Pancreas (tissue), 10 donors: ENCODE measurements at places on chromosomes 3 and 15. TPM values are rescaled to one million over a fixed set of nuclear protein-coding genes. Genes with fewer than 3 reads are reported as not detected.

GRCh38 chr3:177437513-177438337 lies 240.4 kb upstream of the TBL1XR1 start:
- no peak for DNase-seq

- DNase-seq, result no peak
Measured at GRCh38 chr3:73695841-73696240, 71.1 kb upstream of the PDZRN3 start.

GRCh38 chr15:101466188-101466587 lies 23.3 kb downstream of the PCSK6 start:
- DNase-seq, result no peak

GRCh38 chr3:9172851-9173321 lies 76.6 kb downstream of the SRGAP3 start:
- no peak for DNase-seq

DNA sequence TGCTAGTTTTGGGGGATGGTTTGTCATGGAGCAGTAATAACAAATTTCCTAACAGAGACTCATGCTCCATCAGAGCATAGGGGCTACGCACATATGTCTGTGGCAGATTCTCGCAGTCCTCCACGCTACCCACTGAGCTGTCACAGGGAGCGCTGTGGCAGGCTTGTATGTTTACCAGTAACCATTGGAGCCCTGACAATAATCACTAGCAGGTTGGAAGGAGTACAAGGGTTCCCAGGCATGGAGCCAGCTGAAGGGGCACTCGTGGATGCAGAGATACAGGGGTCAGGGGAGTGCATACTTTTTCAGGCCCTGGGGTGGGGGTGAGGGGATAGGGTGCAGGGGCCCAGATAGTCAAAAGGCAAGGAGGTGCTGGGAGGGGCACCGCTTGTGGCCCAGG lies 7.9 kb upstream of the GP9 start:
- DNase-seq, result peak; percentile 51

DNA sequence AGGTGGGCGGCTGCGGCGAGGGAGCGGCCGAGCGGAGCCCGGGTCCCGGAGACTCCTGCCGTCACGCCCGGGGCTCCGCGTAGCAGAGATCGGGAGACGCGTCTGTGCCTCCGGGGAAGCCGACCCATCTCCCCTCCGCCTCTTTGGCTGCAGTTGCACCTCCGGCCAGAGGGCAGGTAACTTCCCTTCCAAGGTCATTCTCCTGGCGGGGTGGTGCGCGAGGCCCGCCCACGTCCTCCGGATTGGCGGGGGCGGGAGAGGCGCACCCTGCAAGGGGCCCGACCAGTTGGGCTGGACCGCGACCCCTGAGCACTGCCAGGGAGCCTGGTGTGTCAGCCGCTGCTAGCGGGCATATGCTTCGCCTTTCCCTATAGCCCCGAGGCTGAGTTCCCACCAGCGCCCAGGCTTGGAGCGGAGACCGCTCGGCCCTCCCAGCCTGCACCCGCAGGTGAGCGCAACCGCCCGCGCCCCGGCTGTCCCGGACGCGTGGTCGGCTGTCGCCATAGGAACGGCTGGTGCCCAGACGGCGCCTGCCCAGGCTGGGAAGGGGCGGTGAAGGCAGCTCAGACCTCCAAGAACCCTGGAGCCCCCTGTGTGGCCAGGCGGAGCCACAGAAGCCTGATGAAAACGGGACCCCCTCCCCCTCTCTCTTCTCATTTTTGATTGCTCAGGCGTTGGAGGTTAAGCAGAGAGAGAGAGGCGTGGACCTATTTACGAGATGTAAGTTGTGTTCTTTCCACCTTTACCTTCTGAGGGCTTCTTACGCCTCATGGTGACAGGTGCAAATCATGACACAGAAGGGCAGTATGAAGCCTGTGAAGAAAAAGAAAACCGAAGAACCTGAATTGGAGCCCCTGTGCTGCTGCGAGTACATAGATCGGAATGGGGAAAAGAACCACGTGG lies 453 bp downstream of the ZDHHC23 start:
- peak; percentile 61 for DNase-seq

- DNase-seq, result no peak
Measured at GRCh38 chr3:188232656-188233055, 78.7 kb downstream of the LPP start.

- no peak for DNase-seq
Measured at GRCh38 chr15:69827751-69828150, 270.0 kb downstream of the TLE3 start.

- DNase-seq, result no peak
Measured at GRCh38 chr15:64251121-64251520, 88.3 kb upstream of the PPIB start.

GRCh38 chr3:24520101-24520495 lies 25.4 kb upstream of the THRB start:
- DNase-seq, result no peak

- DNase-seq, result no peak
Measured at GRCh38 chr3:188220988-188221818, 67.2 kb downstream of the LPP start.

GRCh38 chr15:67509918-67510317 lies 11.0 kb upstream of the C15orf61 start:
- no peak for DNase-seq

- DNase-seq, result no peak
Measured at GRCh38 chr3:179416681-179417080, 34.6 kb downstream of the GNB4 start.

- DNase-seq, result no peak
Measured at GRCh38 chr3:117603097-117603496, 893.5 kb downstream of the TUSC7 start.

GRCh38 chr3:5226783-5227182 lies 39.3 kb downstream of the EDEM1 start:
- no peak for DNase-seq

- no peak for DNase-seq
Measured at GRCh38 chr3:125302932-125303331, 72.2 kb downstream of the ZNF148 start.

GRCh38 chr3:141094790-141095545 lies 43.8 kb downstream of the SPSB4 start:
- peak; percentile 66 for DNase-seq

- no peak for DNase-seq
Measured at GRCh38 chr3:65992106-65992505, 46.6 kb downstream of the MAGI1 start.

DNA sequence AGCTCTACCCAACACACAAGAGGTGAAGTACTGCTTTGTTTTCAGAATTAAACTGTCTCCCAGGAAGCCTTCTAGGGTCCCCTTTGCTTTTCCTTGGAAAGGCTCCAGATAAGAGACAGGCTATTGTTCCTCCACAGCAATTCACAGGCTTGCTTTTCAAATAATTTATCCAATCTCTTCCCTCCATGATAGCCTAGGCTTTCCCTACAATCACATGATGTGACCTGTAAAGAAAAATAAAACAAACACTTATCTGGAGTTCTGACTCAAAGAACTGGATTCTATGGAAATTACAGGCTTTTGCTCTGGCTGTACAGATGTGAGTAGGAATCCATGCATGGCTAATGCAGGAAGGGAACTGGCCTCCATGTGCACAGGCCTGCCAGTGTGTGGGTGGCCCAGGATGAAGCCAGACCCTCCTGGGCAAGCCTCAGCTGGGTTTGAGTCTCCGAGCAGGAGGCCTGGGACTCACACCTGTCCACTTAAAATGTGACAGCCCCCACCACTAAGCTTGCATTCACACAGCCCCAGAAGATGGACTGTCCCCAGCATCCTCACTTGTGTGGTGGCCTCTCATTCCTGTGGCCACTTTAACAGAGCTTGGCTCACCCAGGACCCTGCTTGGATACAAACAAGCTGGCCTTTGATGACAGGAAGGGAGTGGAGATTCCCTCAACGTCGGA lies 75.8 kb upstream of the LEKR1 start:
- DNase-seq, result no peak

- DNase-seq, result no peak
Measured at GRCh38 chr3:171676601-171677175, 133.6 kb downstream of the PLD1 start.

DNA sequence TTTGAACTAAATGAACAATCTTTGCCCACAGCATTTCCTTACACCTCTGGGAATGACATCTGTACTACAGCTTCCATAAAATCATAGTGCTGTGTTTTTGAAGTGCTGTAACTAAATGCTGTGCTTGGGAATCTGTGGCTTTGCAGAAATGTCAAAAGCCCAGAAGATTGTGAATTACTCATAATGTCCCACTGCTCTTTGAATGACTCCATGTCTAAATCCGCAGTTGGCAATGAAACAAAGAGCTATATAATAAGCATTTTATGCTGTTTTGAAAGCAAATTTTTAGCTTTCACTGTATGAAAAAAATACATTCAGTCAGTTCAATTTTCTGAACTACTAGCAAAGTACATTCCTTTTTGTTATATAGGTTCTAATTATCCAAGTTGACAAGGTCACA lies 88.6 kb upstream of the ADAMTS17 start:
- no peak for DNase-seq

The GJD2 gene
- total RNA-seq, result 0.88 TPM

The TTC21A gene
- 5.1 TPM for total RNA-seq

The ADCY5 gene
- 11.8 TPM for total RNA-seq

The MEX3B gene
- total RNA-seq, result 0.28 TPM

The HTR3D gene
- total RNA-seq, result not detected

The ALDH1A2 gene
- 3.9 TPM for total RNA-seq

The SH2D7 gene
- 0.16 TPM for total RNA-seq

The INSYN1 gene
- 2.7 TPM for total RNA-seq

The TRPM1 gene
- not detected for total RNA-seq

The HOMER2 gene
- total RNA-seq, result 137 TPM
